ENCODE measurements at places on chromosomes 4 and X.

DNA sequence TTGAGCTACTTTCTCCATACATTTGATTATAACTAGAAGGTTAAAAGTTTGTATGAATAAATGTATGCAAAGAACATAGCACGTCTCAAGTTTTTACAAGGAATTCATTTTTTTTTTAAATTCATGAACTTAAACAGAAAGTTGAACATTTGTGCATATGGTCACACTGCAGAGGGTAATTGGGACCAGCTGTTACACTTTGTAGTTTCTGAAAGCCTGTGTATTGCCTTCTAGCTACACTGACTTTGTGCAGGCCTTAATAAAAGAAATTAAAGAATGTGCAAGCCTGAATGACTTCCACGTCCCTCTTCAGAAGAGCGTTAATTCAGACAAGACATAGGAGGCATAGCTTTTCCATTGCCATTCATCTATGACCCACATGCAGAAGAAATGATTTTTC lies 153.1 kb upstream of the PCDH18 start:
- DNase-seq: peak; percentile 7

GRCh38 chrX:19877431-19877830 lies 10.0 kb downstream of the SH3KBP1 start:
- DNase-seq: no peak

DNA sequence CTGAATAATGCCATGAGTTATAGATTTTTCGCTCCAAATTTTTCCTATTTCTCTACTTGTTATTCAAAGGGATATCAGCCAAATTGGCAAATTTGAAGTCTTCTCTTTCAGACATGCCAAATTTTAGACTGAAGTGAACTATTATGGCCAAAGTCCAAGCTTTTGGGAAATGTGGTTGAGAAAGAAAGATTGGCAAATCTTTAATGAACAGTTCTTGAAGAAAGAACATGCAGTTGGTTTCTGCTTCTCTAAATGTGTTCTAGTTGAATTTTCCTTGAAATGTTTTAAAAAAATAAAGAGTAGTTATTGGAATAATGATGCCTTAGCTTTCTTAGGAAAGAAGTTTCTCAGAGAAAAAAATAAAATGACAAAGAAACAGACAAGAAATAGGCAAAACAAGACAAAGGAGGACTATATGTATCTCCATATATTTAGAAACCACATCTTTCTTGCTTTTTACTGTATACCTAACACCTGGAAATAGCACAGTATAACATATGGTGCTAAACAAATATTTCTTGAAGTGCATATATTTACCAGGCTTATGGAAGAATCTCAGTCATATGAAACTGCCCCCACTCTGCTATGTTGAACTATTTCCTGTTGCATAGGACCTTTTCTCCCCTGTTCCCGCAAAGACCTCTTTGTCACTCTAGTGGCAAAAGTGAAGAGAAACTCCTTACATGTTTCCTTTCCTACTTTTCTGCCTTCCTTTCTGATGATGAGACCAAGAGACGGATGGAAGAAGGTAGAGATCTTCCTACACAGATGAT lies 250.0 kb downstream of the ARHGAP24 start:
- no peak for DNase-seq

DNA sequence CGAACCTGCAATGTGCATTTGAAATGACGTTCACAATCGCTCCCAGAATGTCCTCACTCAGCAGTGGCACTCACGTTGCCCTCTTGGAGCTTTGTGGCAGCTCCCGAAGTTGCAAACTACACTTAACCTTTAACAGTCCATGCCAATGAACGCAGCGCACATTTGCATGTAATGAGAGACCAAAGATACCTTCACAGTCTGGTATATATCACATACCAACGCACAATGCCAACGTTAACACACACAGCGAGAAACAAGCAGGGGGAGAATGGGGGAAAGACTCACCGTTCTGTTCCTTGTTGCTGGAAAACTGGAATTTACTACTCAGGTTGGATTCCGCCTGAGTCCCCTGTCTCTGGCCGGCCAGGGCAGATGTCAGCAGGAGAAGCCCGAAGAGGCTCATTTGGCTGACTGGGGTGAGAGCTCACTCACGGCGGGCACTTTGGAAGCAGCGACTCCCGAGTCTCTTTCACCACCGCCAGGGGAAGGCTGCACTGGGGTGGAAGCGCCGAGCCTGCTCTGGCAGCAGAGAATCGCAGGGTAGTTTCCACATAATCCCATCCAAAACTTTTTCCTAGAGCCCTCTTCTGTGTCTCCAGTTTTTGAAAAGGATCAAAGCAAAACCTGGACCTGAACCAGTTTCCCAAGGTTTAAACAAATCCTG lies 966 bp downstream of the PDGFC start:
- no peak for DNase-seq

DNA sequence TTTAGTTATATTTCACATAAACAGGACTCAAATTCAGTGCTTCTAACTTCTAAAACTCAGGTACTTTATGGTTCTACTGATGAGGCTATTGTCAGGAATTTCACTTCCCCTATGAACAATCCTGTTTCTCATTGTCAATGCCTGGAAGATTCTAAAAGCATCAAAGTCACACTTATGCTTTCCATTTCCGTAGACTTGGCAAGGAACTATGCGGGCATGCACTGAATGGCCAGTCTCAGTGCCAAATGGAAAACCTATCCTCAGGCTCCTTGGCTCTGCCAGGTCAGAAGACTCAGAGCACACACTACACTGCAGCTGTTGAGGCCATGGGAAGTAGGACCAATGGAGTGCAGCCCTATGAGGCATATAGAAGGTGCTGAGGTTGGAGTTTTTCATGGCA lies 97.0 kb upstream of the PTPN13 start:
- no peak for DNase-seq

DNA sequence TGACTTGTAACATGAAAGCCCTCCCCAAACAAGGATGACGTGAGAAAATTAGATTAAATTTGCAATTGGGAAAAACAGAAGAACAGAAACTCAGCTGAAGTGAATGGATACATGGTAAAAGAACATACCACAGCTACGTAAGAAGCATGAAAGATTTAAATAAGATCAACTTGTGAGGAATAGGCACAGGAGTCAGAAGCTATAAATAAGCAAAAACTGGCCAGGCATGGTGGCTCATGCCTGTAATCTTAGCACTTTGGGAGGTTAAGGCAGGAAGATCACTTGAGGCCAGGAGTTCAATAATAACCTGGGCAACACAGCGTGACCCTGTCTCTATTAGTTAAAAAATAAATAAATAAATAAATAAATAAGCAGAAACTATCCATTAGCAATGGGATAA lies 33.6 kb upstream of the ZCCHC13 start:
- no peak for DNase-seq

DNA sequence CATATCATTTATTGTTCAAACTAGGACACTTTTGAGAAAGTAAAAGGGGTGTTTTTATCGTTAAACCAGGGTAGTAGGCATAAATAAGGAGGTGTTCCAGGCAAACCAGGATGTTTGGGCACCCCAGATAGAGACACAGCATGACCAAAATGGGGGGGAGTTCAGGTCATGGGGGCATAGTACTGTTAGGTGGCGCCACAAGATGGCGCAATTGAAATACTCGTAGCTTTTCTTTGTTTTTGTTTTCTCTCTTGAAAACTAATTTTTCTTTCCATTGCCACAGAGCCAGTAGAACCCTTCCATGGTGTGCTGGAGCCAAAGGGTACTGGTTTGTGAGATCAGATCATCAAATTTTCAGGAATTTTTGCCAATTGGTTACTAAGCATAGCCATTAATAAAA lies 283.4 kb downstream of the BCOR start:
- no peak for DNase-seq

- DNase-seq: no peak
Observed at GRCh38 chrX:48937054-48937907, 18.5 kb upstream of the PIM2 start.

- DNase-seq: no peak
Observed at GRCh38 chrX:11778230-11778629, 20.2 kb downstream of the MSL3 start.

DNA sequence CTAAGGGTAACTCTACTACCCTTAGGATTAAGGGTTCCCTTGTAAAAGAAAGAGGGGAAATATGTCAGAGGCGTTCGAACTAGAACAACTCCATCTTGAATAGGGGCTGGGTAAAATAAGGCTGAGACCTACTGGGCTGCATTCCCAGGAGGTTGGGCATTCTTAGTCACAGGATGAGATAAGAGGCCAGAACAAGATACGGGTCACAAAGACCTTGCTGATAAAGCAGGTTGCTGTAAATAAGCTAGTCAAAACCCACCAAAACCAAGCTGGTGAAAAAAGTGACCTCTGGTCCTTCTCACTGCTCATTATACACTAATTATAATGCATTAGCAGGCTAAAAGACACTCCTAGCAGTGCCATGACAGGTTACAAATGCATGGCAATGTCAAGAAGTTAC lies 922.0 kb downstream of the DMD start:
- no peak for DNase-seq

DNA sequence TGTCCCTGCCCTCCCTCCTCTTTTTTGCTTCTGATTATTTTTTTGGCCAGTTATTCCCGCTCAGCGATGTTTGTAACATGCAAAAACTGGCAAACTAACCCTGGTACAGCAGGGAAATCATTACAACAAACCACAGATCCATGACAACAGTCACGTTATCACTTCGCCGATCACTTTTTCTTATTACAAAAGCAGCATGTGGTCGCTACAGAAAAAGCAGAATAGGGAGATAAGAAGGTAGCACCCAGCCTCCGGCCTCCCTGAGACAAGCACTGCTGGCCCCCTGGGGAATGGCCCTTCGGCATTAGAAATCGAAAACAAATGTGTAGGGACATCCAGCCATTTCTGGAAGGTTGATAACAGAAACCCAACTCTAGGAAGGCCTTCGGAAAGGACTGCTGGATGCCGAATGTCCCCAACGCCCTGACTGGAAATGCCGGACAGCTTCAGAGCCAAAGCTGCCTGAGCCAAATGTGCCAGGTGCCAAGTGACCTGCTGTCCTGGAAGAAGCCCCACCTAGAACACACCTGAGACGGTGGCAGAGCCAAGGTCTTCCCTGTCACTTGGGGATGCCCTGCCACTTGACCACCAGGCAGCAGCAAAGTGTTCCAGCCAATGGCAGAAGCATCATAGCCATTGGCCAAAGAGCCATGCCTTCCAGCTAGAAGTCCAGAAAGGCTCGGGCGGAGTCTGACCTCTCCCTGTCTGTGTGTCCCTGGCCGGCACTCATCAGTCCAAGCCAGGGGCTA lies 2.9 kb downstream of the IDH3G start:
- no peak for DNase-seq

DNA sequence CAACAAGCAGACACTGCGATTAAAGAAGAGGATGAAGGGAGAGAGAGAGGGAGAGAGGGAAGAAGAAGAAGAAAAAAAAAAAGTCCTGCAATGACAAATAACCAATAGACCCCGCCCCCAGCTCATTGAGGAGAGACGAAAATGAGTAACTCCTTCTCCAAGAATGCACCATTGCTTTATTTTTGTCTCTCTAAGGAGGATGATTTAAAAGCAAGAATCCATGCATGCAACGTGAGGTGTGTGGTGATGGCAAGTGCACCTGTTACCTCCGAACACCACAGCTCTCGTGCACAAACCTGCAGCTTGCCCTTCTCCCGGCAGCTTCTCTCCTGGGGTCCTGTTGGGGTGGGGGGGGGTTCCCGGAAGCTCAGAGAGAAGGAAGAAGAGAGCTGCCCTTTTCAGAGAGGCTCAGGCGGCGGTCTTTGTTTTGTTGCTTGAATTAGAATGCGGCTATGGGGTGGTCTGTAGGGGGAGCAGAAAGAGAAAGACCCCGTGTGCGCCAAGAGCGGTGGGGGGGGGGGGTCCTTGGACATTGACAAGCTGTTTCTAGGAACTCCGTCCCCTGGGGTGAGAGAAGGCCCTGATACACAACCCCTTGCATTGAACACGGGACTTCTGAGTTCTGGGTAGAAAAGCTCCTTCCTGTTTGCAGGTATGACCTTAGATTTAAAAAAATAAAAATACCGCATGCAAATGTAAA lies 100.7 kb downstream of the CRLF2 start:
- DNase-seq: no peak

DNA sequence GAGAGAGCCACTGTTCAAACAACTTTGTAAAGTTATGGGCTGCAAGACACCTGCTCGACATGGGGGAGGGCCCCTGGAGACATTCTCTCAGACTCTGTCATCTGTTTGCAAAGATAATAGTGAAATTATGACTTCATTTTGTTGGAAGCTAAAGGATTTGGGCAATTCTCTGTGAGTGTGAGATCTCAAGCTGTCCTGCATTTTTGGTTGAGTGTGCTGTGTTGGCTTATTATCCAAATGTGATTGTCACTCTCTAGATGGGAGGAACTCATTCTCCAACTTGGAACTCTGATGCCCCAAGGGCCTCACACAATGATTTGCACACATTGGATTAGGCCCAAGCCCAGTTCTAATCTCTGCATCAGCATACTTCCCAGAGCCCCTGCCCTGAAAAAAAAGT lies 63.7 kb downstream of the STK32B start:
- DNase-seq: no peak

DNA sequence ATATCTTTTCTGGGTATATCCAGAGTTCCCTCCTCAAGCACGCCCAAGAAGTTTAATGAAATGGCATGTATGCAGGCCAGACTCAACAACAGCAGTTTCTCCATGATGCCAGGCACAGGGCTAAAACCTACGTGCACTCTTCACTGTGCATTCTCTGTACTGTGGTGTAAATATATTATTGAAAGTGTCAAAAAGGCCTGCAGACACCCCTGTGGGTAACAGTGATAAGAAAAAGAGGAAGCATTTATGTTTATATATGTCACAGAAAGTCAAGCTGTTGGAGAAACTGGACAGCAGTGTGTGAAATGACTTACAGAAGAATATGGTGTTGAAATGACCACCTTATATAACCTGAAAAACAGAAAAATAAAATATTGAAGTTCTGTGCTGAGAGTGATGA lies 29.6 kb upstream of the DCAF8L1 start:
- no peak for DNase-seq

DNA sequence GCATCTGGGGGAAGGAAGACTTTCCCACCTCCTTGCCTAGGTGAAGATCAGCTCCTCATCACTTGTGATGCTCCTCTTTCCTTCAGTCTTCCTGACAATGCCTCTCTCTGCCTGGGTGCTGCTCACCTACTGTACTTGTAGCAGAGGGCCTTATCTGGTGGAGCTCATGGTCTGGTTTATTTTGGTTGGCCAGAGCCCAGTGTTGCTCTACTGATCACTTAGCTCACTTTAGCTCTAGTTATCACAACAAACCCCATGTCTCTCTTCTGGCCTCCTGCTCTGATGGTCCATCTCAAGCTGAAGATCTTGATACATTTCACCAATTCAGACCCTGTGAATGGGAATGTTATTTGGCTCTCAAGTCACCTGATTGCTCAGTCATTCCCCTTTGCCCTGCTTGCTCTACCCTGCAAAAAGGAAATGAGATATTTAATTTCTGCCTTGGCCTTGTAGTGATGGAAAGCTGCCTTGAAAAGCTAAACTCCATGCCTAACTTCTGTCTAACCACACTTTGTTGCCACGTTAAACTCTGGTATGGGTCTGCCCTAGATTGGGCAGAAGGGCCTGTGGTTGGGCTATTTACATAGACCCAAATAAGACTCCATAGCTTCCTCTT lies 30.3 kb upstream of the ADH1C start:
- DNase-seq: no peak

DNA sequence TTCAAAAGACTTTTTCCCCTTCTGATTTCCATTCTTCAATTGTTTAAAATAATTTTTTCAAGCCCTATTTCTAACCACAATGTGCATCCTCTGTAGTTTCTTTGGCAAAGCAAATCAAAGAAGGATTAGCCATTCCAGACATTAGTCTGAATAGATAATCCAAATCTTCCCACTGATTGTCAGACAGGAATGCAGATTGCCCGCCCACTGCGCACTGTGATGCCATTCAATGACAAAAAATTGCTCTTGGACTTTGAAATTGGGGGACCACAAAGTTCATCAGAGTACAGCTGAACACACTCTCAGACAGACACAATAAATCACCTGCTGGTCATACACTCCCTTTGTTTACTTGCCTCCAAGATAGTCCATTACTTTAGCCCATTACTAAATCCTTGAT lies 216.5 kb upstream of the DKK2 start:
- no peak for DNase-seq

Data from NCI-H2171 (cell line).